Activated CD8-positive, alpha-beta memory T cell treated with anti-CD3 and anti-CD28 coated beads, Interleukin-2, amount 10 ng/mL, durations not matched to agents 7 days and 5 days (primary cell): ENCODE measurements at places on chromosomes 11 and 22. TPM values are rescaled to one million over a fixed set of nuclear protein-coding genes. Genes with fewer than 3 reads are reported as not detected.

- DNase-seq = no peak
Measured at GRCh38 chr11:72703267-72704008, 29.2 kb upstream of the PDE2A start.

DNA sequence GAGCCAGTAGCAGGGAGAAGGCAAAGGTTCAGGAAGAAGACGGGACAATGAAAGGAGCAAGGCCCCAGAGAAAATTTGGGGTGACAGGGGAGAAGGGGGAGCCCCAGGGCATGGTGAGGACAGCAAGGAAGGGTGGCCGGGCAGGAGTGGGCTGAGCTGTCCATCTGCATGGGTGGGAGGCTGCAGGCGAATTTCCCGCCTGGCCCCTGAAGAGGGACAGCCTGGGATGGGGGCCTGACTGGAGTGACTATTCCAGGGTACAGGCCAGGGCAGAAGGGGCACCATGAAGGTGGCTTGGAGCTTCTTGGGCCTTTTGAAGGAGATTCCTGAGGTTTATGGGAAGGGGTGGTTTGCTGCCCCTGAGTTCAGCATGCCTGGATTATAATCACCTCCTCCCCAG lies 56.2 kb downstream of the WNT11 start:
- DNase-seq = no peak

DNA sequence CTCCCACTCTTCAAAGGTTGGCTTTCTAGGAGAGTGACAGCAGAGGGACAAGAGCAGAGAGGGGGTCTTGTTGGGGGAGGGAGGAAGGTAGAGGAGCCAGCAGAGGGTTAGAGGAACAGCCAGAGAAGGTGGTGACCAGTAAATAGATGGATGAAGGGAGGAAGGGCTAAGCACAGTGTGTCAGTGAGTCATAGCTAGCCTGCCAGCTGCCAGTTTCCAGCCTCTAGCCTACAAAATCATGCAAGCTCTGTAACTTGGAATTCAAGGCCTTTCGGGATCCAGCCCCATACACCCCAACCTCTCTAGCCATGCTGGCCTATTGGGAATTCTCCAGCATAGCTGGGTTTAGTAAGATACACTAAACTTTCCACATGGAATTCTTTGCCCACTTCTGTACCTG lies 147.4 kb upstream of the TEAD1 start:
- DNase-seq = no peak

DNA sequence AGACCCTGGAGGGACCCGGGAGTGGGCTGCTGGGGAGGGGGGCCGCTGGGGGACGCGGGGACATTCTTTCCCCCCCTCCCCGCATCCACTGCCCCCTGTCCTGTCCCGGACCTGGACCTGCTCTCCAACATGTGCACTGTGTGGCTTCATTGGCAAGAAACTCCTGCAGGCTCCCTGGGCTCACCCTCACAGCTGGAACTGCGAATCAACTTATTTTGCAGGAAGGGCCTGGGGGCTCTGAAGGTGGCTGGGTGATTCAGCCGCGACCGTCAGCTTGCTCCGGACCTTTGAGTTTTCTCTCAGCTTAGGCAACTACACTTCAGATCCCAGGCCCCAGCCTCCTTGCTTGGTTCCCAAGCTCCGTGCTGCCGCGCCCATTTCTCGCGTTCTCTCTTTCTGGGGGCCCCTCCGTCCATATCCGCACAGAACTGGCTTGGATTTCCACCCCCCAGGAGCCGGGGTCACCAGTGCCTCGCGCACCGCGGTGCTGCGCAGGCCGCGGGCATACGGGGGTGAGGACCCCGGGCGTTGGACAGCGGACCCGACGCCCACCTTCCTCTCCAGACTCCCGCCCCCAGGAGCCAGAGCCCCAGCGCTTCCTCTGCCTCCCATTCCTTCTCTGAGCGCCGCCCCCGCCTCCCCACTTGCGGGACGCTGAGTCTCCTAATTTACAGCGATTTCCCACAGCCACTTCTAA lies 471 bp upstream of the AHNAK start:
- no peak for DNase-seq

The SCN3B gene
- not detected for total RNA-seq

The ENTHD1 gene
- total RNA-seq = 0.21 TPM
